ENCODE measurements at places on chromosomes 11 and 22.
A peak's percentile ranks its signal among the peaks of the same experiment; 100 is the strongest.

- DNase-seq, result peak; percentile 36
Observed at GRCh38 chr22:23183061-23183698, 2.9 kb downstream of the BCR start.

DNA sequence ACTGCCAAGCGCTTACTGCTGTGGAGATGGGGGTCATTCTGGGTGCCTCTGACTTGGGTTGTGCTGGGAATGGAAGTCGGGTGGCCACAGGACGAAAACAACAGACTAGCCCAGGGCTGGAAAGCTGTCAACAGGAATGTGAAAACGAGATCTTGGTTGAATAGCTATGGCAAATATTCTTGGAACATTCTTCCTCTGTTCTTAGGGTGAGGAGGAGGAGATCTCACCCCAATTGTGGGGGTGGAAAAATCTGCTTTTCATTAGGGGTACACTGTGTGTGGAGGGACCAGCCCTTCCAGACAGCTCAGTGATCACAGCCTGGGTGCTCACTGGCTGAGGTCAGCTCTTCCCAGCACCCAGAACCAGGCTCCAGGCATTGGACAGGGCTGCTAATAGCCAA lies 52.0 kb upstream of the PRSS23 start:
- DNase-seq, result no peak

- DNase-seq, result no peak
Observed at GRCh38 chr22:49565516-49565855, 262.2 kb downstream of the BRD1 start.

- DNase-seq, result no peak
Observed at GRCh38 chr11:96242191-96242847, 100.7 kb downstream of the MAML2 start.

- DNase-seq, result no peak
Observed at GRCh38 chr11:78782725-78783124, 208.1 kb upstream of the NARS2 start.

- DNase-seq, result peak; percentile 32
Observed at GRCh38 chr11:95788921-95789505, 569 bp downstream of the FAM76B start.

DNA sequence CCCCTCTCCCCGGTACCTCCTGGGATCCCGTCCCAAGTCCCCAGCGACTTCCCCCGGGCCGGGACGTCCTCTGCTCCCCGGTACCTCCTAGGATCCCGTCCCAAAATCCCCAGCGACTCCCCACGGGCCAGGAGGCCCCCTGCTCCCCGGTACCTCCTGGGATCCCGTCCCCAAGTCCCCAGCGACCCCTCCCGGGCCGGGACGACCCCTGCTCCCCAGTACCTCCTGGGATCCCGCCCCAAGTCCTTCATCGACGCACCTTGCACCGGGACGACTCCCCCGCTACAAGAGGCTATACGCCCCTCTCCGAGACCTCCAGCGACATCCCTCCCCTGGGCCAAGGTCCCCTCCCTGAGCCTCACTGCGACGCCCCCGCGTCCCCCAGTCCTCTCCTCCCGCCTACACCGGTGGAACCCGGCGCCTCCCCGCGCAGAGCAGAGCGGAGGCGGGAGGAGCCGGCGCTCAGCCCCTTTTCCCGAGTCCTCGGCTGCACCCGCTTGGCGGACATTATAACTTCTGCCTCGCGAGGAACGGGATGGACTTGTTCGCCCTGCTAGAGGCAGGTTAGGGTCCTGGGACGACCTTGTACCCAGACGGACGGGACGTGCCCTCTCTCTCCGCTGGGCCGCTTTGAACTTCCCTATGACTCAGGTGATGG lies 912 bp downstream of the KREMEN1 start:
- DNase-seq, result no peak

DNA sequence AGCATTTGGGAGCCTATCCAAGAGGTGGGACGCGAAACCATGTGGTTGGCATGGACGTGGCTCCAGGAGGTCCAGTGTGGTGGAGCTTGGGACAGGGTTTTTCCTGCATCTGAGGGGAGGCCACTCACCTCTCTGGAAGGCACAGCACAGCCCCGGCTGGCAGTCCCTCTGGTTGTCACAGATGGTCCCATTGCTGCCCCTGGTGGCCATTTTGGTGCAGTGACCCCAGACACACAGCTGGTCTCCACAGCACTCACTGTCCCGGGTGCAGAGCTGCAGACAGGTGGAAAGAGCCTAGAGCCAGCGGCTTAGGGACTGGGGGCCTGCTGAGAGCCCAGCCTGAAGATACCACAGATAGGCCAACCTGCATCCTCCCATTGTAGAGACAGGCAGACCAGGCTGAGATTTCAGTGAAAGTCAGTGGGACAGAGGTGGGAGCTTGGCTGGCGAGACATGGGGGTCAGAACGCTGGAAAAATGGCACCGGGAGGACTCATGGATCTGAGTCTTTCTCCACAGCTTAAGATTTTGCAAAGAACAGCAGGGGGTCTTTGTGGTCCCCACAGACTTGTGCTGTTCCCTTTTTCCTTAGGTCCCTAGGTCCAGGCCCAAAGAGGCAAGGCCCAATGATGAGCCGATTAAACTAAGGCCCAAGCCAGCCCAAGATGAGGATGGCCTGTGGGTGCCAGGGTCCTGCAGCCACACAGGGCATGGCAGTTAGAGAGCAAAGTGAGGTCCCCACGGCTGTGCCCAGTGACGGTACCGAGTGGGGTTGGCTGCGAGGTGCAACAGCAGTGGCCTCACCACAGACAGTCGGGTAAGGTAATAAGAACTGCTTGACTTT lies 41.4 kb downstream of the DKK3 start:
- DNase-seq, result peak; percentile 51

- DNase-seq, result peak; percentile 4
Observed at GRCh38 chr11:115256397-115257197, 247.6 kb downstream of the CADM1 start.

DNA sequence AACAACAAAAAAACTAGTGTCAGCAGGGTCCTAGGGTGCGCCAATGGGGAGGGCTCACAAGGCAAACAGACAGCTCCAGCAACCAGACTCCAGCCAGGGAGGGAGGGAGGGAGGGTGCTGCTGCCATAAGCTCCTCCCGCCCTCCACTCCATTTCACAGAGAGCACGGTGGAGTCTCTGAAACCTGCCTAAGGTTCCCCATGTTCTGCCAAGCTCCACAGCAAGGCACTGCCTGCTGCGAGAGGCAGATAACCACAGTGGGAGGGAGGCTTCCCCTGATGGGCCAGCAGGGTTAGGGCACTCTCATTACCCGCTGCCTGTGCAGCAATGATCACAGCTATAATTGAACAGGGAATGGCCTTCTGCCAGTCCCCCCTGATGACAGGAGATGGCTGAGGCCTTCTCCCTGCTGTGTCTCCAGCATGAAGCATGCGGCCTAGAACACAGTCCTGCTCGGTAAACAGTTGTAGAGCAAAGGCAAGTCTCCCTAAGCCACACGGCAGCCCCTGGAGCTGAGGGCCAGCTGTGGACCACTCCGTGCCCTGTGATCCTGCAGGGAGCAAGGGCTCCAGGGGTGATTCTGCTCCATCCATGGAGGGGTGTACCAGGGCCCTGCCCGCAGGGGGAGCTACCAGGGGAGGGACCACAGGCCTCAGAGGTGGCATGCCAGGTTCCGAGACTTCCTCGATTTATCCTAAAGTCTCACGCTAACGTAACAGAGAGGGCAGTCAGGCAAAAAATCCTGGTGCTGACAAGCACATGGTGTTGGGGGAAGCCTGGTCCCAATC lies 42.9 kb downstream of the PC start:
- DNase-seq, result no peak

DNA sequence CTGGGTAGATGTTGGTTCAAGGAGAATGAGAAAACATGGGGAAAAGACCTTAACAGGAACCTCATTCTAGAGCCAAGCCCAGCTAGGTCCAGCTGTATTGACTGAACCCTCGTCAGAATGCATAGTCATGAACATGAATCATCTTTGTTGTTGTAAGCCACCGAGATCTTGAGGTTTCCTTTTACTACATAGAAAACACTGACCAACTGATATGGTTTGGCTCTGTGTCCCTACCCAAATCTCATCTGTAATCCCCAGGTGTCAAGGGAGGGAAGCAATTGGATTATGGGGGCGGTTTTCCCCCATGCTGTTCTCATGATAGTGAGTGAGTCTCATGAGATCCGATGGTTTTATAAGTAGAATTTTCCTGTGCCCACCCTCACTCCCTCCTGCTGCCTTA lies 19.4 kb upstream of the PHOX2A start:
- no peak for DNase-seq

DNA sequence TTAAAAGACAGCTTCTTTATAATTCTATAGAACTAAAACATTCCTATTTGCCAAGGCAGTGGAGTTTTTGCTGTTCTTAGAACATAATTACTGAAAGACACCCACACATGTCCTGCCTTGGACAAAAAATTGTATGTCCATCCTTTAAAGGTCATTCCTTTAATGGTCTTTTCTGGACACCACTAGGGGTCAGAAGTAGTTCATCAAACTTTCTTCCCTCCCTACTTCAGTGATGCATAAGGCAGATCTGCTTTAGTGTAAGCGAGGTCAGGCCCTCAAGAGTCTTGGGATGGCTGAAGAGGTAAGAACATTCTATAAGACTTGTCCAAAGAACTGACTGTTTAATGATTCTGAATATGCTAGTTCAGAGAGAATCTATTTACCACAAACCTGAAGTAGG lies 4.3 kb upstream of the OR51V1 start:
- DNase-seq, result peak; percentile 4

GRCh38 chr11:2319791-2320472 lies 18.1 kb downstream of the TSPAN32 start:
- no peak for DNase-seq

DNA sequence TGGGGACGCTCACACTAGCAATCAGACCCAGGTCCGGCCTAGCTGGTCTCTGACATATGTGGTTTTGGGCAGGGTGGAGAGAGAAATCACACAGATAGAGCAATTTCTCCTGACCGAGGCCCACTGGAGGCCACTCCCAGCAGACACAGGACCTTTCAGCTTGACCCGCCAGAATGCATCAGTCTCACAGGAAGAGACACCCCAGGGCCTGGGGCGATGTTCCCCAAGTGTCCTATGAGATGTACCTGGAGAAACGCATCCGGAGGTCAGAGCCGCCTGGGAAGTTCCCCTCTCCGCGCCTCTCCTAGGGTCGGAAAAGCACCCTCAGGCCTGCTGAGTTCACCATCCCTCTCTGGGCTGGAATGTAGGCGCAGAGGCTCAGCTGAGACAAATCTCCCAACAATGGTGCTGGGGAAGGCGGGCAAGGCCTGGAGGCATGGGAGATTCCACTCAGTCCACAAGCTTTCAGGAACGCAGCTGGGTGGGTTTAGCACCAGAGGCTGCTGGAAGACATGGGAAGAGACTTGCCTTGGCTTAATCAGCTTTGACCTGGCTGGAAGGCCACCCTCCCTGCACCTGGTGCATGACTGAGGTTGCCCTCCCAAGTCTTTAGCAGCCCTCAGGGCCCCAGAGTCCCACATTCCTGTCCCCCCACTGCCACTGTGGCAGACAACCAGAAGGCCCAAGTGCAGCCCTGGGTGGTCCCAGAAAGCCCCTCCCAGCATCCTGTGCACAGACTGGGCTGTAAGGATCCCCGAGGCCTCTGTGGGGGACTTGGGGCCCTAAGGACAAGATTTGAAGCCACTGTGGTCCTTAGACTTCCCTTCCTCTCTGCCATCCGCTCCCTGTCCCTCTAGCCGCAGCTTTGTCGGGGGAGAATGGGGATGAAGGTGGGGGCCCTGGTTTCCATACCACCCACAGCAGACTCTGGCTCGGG lies 57.5 kb downstream of the RTL6 start:
- DNase-seq, result no peak

DNA sequence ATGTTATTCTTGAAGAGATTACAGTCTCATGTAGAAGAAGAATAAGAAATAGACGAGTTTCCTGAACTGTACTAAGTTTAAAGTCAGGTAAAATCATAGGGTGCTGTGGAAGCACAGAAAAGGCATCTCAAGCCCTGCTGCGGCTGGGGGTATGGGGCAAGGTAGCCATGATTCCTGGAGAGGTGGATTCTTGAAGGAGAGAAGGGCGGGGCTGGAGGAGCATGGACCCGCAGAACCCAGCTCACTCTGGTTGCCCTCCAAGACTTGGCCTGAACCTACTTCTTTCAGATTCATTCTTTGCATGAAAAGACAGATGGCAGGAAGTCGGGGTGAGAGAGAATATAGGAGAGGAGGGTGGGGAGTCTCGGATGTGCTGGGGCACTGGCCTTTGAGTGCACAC lies 57.8 kb downstream of the OPCML start:
- no peak for DNase-seq

DNA sequence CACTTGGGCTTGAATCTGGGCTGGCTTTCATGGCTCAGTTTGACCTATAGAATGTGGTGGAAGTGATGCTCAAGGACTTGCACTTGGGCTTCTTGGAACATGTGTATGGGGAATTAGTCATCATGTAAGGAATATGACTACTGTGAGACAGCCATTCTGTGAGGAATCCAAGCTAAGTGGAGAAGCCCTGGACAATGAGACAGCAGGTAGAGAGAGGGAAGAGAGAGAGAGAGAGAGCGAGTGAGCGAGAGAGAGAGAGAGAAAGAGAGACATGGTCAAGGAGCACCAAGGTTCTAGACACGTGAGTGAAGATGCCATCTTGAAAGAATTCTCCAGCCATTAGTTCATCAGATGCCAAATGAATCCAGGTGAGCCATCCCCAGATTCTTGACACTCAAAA lies 261.6 kb upstream of the SORL1-AS1 start:
- DNase-seq, result no peak

DNA sequence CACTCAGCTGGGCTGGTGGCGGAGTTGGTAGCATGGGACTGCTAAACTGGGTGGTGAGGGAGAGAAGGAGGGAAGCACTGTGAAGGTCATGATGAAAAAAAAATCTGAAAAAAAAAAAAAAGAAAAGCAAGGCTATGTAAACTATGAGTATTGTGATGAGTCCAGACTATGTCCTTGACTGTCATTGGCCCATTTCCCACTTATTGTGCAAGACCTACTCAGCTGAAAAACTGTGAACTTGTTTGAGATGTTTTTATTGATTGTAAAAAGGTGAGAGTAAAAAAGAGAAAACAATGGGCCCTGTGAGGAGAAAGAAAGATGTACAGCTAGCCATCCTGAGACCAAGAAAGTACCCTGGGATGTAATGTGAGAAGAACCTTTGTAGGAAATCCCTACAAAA lies 798.4 kb upstream of the TENM4 start:
- DNase-seq, result no peak

- peak; percentile 52 for DNase-seq
Observed at GRCh38 chr22:42270176-42270509, 310 bp downstream of the TCF20 start.

- DNase-seq, result peak; percentile 36
Observed at GRCh38 chr11:84714316-84714780, 912.8 kb downstream of the DLG2 start.

GRCh38 chr11:19744130-19744529 lies 31.5 kb downstream of the NAV2 start:
- no peak for DNase-seq

GRCh38 chr11:129380413-129380812 lies 4.8 kb downstream of the BARX2 start:
- no peak for DNase-seq

DNA sequence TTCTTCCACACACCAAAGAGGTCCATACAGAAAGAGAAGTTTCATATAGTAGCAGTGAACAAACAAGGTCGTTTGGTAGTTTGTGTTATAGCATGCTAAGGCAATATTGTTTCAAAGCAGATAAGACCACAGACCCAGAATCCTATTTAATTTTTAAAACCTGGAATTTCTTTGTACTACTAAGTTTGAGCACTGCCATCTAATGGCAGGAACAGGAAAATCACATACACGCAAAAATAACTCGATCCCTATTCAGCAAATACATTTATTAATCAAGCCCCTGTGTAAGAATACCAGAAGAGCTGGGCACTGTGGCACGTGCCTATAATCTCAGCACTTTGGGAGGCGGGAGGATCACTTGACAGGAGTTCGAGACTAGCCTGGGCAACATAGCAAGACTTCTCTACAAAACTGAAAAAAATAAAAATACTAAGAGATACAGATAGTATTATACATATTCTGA lies 2.9 kb upstream of the BTBD10 start:
- peak; percentile 40 for DNase-seq

GRCh38 chr11:119672597-119672996 lies 56.4 kb downstream of the NECTIN1 start:
- DNase-seq, result no peak
